ENCODE measurements at places on chromosomes 3 and 15.

DNA sequence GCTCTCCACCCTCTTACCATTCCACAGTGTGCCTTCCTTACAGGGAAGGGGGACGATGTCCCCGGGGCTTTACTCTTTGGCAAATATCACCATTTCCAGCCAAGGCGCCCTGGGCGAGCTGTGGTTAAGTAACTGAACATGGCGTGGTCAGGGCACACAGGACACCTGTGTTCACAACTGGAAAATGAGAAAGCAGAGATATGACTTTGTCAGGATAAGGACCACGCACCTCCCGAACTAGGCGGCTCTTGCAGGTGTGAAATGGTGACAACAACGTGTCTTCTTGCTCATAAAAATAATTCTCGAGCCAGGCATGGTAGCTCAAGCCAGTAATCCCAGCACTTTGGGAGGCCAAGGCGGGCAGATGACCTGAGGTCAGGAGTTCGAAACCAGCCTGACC lies 154.8 kb downstream of the LRRC28 start:
- no peak for DNase-seq

DNA sequence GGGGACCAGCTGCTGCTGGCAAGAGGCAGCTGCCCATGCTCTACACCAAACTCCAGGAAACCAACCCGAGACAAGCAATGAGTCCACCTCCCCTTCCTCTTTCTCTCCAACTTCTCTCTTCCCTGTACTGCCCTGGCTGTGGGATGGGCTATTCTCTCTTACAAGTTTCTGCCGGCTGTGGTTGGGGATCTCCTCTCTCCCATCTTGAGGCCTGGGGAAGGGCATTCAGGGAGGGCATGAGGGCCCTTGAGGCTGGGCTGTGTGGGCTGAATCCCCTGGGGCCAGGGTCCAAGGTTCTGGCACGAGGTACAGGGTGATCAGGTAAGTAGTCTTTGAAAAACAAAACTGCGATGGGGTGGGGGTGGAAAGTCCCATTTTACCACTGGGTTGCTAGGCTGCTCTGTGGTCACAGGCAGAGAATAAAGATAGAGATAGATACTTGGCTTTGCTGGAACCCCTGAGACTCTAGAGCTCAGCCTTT lies 32.3 kb upstream of the CTSH start:
- DNase-seq: no peak

GRCh38 chr3:143109861-143110260 lies 9.7 kb upstream of the CHST2 start:
- DNase-seq: peak; percentile 12

- DNase-seq: peak; percentile 99
Observed at GRCh38 chr3:120417272-120417911, 33.4 kb downstream of the FSTL1 start.

DNA sequence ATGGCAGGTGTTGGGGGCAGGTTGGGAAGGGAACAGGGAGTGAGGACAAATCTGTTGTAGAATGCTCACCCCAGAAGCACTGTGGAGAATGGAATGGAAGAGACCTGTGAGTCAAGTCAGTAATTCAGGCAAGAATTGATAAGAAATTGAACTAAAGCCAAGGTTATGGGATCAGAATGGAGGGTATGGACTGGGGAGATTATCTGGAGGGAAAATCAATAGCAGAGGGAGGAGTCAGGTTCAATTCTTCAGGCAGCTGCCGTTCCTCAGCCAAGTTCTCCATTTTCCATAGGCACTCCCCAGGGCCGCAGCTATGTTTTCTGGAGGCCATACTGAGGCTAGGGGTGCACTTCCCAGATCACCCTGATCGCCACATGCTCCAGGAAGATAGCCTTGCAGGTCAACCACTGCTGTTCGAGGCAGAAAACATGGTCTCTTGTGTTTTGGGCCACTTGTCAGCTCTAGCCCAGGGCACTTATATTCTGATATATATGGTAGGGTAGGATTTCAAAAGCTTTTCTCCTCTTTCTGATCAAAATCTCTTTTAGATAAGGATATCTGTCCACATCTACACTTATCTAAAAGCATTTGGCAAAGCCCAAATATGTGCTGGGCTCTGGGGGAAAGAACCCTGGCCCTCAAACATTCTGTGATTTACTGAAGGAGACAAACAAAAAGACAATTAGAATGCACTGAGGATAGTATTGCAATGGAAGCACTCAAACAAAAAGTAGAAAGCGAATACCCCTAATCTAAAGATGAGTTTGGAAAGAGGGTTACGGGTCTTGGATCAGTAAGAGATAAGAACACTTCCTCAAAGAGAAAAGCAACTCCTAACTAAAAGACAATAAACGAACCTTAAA lies 92.3 kb downstream of the TMEM212 start:
- DNase-seq: no peak

GRCh38 chr3:37501571-37502313 lies 327.4 kb upstream of the LRRFIP2 start:
- DNase-seq: no peak

DNA sequence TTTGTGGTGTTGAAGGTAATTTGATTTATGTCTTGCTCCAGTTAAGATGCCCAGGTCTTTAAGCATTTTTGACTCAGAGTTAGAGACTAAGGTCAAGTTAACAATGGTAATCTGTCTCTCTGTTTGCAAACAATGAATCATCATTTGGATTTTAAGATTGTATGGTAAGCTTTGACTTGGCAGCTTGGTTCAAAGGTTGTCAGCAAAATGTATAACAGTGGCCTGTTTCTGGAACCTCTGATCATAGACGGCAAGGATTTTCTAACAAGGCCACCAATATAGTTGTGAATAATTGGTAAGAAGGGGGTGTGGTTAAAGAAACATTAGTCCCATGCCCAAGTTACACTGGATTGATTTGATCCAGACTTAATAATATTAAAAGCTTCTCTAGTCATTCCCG lies 775.2 kb upstream of the GOLIM4 start:
- DNase-seq: no peak

- no peak for DNase-seq
Observed at GRCh38 chr3:52396907-52397591, 47.9 kb downstream of the SEMA3G start.

- DNase-seq: no peak
Observed at GRCh38 chr3:189337673-189338091, 165.9 kb downstream of the TPRG1 start.

- DNase-seq: no peak
Observed at GRCh38 chr15:28991236-28992171, 105.7 kb downstream of the APBA2 start.

DNA sequence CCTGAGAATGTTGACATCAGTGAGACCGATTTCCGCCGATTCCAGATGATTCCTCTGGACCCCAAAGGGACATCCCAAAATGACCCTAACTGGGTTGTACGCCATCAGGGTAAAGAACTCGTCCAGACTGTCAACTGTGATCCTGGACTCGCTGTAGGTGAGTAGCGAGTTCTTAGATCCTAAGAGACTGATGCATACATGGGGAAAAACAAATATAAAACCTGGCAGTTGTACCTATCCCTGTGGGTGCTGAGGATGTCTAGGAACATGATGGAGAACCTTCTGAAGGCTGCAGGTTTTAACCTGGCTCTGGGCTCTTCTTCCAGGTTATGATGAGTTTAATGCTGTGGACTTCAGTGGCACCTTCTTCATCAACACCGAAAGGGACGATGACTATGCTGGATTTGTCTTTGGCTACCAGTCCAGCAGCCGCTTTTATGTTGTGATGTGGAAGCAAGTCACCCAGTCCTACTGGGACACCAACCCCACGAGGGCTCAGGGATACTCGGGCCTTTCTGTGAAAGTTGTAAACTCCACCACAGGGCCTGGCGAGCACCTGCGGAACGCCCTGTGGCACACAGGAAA lies 12.3 kb downstream of the THBS1 start:
- DNase-seq: no peak

- DNase-seq: no peak
Observed at GRCh38 chr15:61856295-61856694, 204.0 kb downstream of the VPS13C start.

- peak; percentile 99 for DNase-seq
Observed at GRCh38 chr3:128680603-128681368, 30.2 kb upstream of the RPN1 start.

GRCh38 chr15:58486564-58486963 lies 54.8 kb downstream of the LIPC start:
- peak; percentile 8 for DNase-seq

DNA sequence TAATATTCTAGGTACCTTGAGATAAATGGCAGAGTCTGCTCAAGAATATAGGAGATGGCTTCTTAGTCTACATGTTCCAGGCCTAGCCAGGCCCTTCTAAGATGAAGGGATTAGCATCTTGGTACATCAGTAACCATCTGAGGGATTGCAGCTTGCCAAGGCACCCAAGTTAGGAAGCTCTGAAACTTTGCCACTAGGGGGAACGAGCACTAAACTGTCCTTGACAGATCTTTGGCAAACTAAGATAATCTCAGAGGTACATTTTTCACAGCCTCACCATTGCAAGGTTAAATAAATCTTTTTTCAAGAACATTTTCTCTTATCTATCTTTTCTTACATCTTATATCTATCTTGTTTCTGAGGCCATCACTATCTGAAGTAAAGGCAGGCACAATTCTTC lies 351.2 kb downstream of the RAP2B start:
- DNase-seq: no peak

- DNase-seq: no peak
Observed at GRCh38 chr3:38585791-38586420, 63.6 kb downstream of the SCN5A start.

- DNase-seq: no peak
Observed at GRCh38 chr3:195815169-195815771, 3.5 kb upstream of the MUC4 start.

DNA sequence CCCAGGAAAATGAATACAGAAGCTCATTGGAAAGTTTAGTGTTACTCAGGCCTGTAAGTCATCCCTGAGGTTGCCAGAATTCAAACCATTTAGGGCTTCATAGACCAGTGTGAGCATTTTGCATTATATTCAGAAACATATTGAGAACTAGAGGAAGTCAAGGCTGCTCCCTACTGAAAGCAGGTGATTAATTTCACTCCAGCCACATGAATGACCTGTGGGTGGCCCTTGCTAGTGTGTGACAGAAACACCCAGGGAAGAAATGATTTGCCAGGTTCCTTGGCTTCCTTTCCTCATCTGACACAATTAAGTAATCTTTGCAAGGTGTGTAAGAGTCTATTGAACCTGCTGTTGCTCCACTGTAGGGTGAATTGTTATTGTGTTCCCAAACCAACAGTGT lies 61.8 kb downstream of the GAP43 start:
- no peak for DNase-seq

DNA sequence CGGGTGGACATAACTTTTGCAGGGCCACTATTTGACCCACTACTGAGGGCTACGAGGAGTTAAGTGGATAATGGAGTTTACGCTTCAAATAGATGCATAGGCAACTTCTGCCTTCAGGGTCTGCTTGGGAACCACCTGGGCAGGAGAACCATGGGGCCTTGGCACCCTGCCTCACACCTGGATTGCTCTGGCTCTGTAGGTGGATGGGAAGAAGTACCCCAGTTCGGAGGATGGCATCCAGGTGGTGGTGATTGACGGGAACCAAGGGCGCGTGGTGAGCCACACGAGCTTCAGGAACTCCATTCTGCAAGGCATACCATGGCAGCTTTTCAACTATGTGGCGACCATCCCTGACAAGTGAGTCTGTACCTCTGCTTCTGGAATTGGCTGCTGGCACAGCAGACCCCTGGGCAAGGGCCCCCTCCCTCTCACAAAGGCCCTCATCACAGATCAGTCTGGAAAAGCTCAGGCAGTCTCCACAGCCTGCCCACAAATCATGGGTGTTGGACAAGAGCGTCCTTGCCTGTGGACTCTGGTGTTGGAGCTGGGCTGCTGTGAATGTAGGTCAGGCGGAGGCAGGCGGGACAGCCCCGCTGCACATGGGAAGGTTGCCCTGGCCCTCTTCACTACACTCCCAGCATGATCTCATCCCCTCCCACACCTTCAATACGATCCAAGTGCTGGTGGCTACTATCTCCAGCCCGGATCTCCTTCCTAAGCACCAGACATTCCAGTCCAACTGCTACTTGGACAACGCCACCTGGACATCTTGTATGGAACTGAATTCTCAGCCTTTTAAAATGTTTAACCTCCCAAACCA lies 46.7 kb downstream of the MESD start:
- DNase-seq: no peak

- DNase-seq: no peak
Observed at GRCh38 chr3:110810356-110810755, 261.3 kb upstream of the NECTIN3 start.

GRCh38 chr3:85355572-85355971 lies 396.8 kb downstream of the CADM2 start:
- no peak for DNase-seq

DNA sequence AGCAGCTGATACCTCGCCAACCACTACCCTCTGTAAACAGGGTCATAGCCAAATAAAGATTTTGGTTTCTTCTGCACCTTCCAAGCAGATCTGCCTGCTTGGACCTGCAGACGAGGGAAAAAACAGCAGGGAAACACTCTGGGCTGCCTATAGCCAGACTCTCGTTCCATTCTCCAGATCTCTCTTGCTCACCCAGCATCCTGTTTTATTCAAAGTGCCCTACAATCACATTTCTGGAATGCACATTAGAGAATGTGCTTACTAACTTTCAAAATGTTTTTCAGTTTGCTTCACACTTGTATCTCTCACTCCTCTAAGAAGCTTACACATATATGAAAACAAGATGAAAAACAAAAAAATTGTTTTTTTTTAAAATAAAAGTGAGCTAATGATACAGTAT lies 71.4 kb downstream of the MLH1 start:
- DNase-seq: no peak

GRCh38 chr3:47536221-47536891 lies 22.8 kb upstream of the ELP6 start:
- DNase-seq: no peak

- DNase-seq: peak; percentile 74
Observed at GRCh38 chr15:85542895-85543331, 162.5 kb downstream of the AKAP13 start.

GRCh38 chr3:112744825-112745566 lies 101.7 kb downstream of the CD200R1L start:
- DNase-seq: no peak

DNA sequence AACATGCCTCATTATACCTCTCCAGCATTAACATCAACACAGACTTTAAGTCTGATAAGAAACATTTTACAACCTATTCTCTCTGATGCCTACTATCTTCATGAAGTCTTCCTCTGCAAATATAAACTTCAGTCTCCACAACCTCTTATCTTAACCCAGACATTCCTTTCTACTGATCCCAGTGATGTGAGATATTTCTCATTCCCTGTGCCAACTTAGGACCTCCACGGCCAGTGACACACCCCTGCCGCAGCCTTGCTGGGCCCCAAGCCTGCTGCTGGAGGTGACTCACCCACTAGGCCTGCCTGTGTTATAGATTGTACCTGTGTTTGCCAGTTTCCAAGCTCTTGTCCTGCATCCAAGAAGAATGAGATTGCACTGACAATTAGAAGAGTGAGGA lies 734.5 kb upstream of the CADM2 start:
- DNase-seq: no peak

GRCh38 chr15:96276438-96277210 lies 53.9 kb upstream of the NR2F2 start:
- no peak for DNase-seq

GRCh38 chr3:26484140-26484539 lies 138.4 kb upstream of the LRRC3B start:
- no peak for DNase-seq

- no peak for DNase-seq
Observed at GRCh38 chr3:195247086-195247862, 23.7 kb downstream of the XXYLT1 start.

All from NCI-H1105 treated with DMSO at 0.1 percent for 48 hours (cell line).